ENCODE measurements at places on chromosomes 3 and 15.

DNA sequence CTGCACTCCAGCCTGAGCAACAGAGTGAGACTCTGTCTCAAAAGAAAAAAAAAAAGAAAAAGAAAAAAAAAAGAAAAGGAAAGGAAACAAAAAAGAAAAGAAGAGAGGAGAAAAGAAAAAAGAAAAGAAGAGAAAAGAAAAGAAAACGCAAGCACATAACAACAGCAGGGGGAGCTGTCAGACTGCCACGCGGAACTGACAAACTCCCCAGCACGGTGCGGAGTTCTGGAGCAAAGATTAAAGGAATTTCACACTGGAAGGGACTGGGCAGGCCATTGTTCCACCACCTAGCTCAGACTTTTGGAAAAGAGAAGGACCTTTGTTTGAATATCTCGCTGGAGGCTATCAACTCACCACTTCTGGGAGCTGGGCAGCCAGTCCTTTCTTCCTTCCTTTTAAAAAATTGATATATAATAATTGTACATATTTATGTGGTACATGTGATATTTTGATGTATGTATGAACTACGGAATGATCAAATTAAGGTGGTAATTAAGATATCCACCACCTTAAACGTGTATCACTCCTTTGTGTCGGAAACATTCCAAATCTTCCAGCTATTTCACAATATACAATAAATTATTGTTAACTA, 40.5 kb downstream of the DPPA2 start:
- ATAC-seq: no peak

- ATAC-seq: no peak
These were observed 76.1 kb downstream of the CD200 start for GRCh38 chr3:112409041-112409440.

GRCh38 chr3:94234177-94234788, 171.4 kb downstream of the NSUN3 start:
- ATAC-seq: peak; percentile 38

GRCh38 chr3:45647148-45647619, 42.0 kb upstream of the SACM1L start:
- ATAC-seq: peak; percentile 85

DNA sequence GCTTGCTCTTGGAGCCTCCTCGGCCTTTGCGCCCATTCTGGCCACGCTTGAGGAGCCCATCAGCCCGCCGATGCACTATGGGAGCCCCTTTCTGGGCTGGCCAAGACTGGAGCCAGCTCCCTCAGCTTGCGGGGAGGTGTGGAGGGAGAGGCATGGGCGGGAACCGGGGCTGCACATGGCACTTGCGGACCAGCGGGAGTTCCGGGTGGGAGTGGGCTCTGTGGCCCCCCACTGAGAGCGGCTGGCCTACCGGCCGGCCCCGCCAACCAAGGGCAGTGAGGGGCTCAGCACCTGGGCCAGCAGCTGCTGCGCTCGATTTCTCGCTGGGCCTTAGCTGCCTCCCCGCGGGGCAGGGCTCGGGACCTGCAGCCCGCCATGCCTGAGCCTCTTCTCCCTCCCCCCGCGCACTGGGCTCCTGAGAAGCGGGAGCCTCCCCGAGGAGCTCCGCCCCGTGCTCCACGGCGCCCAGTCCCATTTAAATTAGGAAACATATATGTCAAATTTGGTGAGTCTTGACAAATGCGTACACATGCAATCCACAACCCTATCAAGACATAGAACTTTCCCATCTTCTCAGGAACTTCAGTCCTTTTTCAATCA, 97.6 kb upstream of the CNTN3 start:
- no peak for ATAC-seq

GRCh38 chr3:189507856-189508255, 123.3 kb upstream of the TP63 start:
- no peak for ATAC-seq

DNA sequence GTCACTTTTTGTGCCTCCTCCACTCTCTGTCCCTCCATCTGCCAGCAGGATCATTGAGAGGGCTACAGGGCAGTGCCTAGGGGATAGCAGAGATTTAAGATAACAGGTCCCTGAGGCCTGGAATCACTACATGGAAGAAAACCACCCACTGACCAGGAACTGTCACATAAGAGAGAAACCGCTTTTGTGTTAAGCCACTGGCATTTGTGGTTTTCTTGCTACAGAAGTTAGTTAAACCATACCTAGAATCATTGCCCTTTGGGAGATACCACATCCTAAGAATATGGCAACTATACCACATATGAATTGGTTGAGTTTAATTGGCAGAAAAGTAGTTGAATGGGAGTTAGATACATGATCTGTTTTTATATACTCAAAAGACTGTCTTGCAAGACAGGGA, 112.8 kb upstream of the LPP start:
- ATAC-seq: no peak

DNA sequence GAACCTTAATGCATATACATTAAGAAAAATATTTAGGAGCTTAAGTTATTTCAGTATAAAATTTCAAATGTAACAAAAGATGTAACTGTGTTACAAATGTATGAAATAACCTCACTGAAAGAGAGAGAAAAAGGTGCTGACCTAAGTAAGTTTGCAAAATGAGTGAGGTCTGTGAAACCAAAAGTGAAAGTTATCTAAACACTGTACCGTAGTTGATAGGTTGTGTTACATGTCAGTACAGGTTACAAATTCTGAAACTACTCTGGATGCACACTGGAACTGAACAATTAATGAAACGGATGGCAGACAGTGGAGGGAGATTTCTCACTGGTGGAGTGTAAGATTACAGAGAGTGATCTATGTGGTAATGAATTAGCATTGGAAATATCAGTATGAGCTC, 420.7 kb downstream of the ZNF385D start:
- ATAC-seq: peak; percentile 55

DNA sequence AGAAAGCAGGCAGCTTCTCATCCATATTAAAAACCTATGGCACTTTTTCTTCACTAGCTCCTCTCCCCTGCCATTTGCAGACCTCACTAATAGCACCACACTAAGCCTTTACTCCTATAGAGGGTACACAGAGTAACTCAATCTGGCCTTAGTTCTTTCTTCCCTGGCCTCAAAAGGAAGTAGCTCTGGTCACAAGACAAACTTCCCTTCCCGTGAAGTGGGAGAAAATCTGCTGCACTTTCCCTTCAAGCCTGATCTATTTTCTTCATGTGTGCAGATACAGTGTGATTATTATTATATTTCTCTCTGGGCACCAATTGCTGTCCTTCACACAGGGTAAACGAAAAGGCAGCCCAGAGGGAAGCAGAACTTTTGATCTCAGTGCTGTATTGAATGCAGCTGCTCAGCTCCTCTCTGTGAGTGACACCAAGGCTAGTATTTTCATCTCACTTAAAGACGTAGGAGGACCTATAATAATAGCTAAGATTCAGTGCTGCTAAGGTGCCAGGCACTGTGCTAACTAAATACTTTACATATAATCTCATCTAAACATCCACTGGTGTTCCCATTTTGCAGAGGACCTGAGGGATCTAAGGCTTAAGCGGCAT, 61.9 kb upstream of the RASGRP1 start:
- no peak for ATAC-seq

Measured in esophagus mucosa (tissue), 1 donor.